Heart left ventricle (tissue), 16 donors: ENCODE measurements at places on chromosomes 1 and 21.

GRCh38 chr1:101389547-101389929 lies 152.7 kb downstream of the S1PR1 start:
- no peak for DNase-seq

GRCh38 chr1:67713057-67713846 lies 28.3 kb downstream of the GADD45A start:
- no peak for DNase-seq

DNA sequence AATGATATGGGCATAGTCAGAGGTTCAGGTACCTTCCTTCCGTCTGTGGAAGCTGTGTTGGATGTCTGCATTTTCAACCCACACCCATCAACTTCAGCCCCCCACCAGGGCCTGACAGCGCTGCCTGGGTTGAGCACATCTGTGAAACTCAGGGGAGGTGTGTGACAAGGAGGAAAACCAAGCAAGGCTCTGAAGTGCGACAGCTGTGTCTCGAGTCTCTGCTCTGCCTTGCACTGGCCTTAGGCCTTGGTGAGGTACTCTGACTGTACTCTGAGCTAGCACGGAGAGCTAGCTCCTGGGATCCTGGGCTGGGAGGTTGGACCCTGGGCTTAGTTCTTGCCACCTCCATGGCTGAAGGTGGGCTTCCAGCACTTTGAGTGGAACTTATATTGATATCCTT lies 9.1 kb downstream of the VANGL2 start:
- DNase-seq = no peak

- no peak for DNase-seq
Observed at GRCh38 chr21:33238565-33239255, 9.0 kb downstream of the IFNAR2 start.

- no peak for DNase-seq
Observed at GRCh38 chr1:70892930-70893329, 154.7 kb downstream of the PTGER3 start.

DNA sequence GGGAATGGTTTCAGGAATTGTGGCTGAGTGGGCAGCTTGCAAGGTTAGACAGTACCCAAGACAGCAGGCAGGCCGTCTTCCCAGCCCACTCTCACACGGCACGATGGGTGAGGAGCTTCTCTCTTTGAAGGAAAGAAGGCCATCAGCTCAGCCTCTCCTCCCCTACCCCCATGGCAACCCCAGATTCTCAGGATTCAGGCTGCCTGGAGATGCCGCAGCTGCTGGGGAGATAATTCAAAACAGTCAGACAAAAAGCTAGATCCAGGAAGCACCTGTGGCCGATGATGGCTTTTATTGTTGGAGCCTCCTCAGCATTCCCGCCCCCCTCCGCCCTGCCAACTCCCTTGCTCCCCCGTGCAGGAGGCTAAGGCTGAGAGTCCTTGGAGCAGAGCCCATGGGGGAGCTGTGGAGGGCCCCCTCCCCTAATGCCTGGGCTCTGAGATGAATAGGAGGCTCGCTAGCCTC lies 220.5 kb downstream of the TRABD2B start:
- no peak for DNase-seq

DNA sequence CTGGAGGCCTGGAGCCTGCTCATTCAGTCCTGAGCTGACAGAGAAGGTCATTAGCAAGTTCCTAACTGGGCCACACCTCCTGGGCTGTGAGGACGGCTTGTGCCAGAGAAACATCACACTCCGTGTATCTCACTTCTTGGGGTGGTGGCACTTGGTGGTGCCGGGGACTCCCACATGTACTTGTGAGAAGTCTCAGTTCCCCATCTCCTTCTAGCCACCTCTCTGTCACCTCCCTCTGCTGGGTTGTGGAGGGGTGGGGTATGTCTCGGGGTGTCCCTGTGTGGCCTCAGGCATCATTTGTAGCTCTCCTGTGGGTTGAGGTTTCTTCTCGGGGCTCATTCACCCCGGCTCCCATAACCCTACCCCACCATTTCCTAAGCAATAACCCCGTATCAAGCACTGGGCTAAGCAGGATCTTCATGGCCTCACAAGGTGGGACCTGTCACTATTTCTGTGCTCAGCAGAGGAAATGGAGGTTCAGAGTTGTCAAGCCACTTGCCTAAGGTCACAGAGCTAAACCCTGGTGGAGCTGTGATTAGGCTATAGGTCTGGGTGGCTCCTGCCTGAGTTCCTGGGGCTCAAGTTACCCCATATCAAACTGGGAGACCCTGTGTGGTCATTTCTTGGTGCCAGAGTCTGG lies 62.5 kb downstream of the UBIAD1 start:
- no peak for DNase-seq

DNA sequence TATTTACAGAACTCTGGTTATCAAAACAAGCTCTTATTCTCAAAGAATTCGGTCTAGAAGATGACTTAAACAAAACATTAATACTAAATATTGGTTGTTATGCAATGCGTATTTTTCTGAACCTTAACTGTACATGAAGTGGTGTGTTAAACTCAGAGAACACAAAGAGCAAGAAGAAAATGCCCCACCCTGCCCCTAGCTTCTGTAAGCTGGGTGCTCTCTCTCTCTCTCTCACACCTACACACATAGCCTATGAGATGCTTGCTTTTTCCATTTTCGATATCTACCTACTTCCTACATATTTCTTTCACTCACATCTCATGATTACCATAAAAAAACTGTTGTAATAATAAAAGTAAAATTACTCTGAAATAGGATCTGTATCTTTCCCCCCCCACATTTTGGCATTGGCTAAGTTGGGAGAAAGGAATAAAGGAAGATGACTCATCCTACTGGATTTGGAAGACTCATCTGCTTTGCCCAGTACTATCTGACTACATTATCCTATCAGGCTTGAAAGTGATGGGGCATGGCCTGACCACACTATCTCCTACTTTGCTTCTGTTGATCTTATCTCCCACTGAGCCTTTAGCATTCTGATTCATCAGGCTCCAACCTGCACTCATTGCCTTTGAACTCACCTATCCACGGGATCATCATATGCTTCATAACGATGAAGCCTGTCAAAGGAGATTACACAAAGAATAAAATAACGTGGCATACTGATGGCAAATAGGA lies 2.9 kb downstream of the CRYZ start:
- no peak for DNase-seq

- DNase-seq = no peak
Observed at GRCh38 chr1:40652468-40652867, 13.0 kb downstream of the RIMS3 start.

- no peak for DNase-seq
Observed at GRCh38 chr21:42338729-42339715, 11.8 kb downstream of the TFF2 start.

DNA sequence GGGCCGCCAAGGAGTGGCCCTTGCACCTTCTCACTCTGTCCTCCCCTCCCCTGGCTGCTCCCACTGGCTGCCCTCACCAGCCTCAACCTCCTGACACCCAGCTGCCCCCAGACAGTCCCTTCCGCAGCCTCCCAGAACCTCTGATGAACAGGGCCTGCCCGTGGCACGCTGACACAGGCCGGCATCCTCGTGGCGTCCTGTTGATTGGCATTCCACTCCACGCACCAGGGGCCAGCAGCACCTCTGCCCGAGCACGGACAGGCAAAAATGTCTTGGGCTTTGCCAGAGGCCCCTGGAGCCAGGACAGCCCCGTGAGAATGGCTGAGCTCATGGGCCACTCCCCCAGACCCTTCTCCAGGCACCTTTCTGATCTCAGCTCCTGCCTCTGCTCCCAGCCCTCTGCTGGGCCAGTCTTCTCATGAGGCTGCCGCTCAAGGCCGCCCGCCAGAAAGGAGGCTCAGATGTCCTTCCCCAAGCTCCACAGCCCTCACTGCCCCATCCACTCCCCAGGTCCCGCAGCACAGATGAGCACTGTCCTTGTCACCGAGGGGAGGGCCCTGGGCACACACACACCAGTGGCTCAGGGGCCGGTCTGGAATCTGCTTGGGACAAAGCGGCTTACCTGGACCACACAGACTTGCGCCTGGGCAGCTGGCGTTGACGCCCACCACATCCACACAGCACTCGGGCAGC lies 15.8 kb upstream of the RNF223 start:
- no peak for DNase-seq

GRCh38 chr1:3156936-3157335 lies 87.9 kb downstream of the PRDM16 start:
- DNase-seq = no peak

DNA sequence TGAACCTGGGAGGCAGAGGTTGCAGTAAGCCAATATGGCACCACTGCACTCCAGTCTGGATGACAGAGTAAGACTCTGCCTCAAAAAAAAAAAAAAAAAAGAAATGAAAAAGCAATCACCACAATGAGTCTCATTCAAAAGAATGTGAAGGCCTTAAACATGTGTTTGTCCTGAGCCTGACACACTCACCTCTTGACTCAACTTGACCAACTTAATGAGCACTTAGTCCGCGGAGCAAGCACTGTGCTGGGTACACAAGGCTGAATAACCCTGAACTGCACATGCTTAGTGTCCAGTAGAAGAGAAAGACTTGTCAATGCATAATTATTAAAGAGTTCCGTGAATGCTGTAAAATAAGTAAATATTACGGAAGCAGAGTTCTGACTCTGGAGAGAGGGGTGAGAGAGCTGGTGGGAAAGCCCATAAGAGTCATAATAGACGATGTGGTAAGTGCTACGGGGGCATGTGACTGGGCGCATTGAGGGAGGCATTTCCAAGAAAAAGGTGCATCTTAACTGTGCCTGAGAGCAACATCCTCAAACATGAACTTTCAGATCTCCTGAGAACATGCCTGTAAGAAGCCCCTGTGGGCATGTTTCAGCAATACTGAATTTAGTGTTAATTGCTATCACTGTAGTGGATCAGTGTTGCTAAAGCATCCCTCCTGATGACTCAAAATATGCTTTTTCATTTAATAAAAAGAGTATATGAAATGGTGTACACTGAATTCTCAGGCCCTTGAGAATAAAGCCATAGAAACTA lies 27.2 kb downstream of the MCOLN2 start:
- DNase-seq = no peak

- DNase-seq = no peak
Observed at GRCh38 chr1:208291923-208292711, 47.9 kb upstream of the PLXNA2 start.

DNA sequence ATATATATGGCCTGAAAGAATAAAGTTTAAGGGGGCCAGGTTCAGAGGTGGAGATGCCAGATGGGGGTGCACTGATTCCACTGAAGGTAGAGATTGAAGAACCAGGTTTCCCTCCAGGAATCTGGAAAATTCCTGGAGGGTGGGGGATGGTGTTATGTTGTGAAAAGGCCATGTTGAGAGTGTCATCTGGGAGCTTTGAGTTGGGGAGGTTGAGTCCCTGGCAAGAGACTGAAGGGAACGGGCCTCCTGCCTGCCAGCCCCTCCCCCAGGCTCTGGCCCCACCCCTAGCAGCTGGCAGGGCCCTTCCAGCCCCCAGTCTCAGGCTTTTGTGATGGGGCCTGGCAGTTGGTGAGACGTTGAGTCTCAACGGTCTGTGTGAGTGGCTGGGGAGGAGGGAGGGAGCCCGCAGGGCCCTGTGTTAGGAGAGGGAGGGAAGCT lies 4.1 kb downstream of the PTPRU start:
- no peak for DNase-seq

DNA sequence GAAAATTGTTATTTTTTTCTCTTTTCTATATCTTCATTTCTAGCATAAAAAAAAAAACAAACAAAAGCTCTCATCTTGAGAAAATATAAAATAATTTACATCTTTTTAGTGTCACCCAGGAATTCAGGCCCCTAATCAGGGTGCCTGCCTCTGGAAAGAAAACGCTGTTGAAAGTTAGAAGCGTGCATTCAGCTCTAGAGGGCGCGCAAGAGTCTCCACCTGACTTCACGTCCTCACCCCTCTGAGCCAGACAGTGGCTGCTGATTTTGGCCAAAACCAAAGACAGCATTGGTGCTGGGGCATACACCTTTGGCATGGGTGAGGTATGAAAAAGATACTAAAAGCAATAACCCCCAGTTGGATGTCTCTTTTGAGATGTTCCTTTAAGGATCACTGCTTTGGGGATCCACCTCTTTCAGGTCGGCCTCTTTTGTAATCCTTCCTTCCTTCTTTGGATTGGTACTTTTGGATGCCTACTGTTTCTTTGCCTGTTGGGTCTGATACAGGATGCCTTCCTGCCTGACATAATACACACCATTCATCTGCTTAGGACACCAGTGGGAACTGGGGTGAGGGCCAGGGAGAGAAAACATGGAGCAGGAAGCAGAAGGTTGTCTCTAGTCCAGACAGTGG lies 77.6 kb upstream of the CHRM3 start:
- no peak for DNase-seq

- no peak for DNase-seq
Observed at GRCh38 chr1:233406339-233406960, 78.9 kb downstream of the MAP3K21 start.

DNA sequence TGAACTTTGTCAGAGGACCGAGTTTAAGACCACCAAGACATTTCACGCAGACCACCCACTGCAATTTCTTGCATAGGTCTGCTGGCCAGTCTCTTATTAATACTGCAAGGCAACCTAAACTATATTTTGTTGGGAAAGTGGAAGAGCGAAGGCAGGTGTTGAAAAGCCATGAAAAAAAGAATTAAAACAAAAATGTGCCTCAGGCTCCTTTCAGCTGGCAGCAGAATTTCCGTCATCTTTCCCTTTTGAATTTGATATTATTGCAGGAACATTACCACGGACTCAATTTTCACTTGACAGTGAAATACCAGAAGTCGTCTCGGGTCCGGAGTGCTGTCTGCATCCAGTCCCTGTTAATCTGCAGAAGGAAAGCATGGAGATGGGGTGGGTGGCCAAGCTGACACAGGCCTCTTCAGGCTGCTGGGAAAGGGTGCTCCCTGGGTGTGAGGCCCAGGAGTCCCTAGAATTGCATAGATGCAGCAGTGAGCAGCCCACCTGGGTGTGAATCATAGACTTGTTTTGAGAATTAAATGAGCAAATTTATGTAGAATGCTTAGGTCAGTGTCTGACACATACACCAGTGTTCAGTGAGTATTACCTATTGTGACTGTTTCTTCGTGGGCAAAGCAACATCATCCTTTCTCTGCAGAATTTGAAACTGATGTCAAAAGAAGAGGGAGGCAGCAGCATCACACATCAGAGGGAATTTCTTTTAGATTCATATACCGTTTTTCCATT lies 150.7 kb downstream of the PBX1 start:
- DNase-seq = no peak

DNA sequence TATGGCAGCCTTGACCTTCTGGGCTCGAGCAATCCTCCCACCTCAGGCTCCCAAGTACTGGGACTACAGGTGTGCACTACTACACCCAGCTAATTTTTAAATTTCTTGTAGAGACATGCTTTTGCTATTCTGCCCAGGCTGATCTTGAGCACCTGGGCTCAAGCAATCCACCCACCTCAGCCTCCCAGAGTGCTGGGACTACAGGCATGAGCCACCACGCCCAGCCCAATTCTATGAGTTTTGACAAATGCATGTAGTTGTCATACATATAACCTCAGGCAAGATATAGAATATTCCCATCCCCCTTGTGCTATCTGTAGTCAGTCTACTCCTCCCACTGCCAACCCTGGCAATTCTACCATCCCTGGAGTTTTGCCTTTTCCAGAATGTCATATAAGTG lies 38.7 kb upstream of the TTC22 start:
- no peak for DNase-seq

- DNase-seq = peak; percentile 80
Observed at GRCh38 chr1:201769966-201770365, 59.0 kb upstream of the IPO9 start.
